Activated CD4-positive, alpha-beta T cell treated with anti-CD3 and anti-CD28 coated beads, Interleukin-2, Interleukin-6, amounts not matched to agents 100 ng/mL and 50 ng/mL, durations not matched to agents 16 hours and 8 hours (primary cell): ENCODE measurements at places on chromosomes 11 and 22.

DNA sequence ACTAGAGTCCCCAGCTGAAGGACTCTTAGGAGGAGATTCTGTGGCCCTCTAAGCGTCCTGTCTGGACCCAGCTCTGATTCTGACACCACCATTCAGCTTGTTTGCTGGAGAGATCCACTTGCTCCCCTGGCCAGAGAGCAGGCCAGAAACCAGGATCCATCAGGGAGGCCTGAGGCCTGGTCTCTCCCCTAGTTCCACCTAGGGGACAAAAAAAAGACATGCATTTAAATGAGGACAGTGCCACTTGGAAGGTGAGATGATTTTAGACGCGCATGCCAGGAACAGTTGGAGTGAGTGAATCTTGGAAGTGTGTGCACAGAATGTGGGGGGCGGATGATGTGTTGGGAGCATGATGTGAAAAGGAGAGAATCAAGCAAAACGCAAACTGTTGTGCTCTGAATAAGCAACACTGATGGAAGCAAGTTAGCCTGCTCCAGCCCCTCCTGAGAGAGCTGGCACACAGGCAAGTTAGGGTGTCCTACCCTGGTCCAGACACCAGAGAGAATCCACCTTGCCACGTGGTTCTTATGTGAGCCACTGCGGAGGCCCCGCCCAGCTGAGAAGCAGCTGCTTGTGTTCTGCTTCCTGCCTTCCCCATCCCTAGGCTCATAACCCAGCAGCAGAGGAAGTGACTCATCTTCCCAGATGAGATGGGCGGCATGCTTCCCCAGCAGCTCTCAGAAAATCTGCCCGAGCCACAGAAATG is 8.0 kb upstream of the SLCO2B1 start:
- peak; percentile 93 for DNase-seq

GRCh38 chr22:45845076-45845487 is 131.9 kb downstream of the WNT7B start:
- no peak for DNase-seq

GRCh38 chr22:26673486-26673885 is 16.1 kb downstream of the MIAT start:
- DNase-seq, result peak; percentile 72

DNA sequence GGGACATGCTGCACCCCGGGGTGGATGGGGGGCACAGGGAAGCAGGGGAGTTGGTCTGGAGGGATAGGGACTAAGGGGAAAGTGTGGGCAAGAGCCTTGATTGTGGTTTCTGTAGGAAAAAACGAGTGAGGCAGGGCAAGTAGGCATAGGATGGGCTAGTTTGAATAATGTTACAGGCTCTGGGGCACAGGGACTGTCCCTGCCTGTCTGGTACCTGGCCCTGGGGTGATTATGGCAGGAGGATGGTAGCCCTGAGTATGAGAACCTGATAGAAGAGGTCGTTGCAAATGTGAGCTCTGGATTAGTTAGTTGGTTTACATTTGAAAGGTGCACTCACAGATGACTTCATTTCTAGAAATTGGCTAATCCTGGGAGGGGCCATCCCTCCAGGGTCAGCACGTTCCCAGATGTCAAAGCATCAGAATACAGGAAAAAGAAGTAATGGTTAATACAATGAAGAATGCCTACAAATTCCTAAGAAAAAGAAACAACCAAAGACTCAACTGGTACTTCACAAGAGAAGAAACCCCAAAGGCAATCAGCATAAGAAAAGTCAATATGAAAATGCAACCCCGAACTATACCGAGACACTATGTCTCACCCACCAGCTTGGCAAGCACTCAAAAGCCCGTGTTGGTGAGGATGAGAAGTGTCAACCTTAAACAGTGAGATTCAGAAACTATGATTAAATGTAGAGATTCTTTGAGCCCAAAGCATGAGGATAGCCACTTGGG is 11.3 kb upstream of the SMIM38 start:
- no peak for DNase-seq

GRCh38 chr11:128507936-128508335 is 79.4 kb downstream of the ETS1 start:
- no peak for DNase-seq

- DNase-seq, result no peak
Observed at GRCh38 chr11:118042796-118043195, 34.1 kb upstream of the TMPRSS4 start.

- peak; percentile 52 for DNase-seq
Observed at GRCh38 chr11:5476186-5476819, 12.2 kb upstream of the OR52D1 start.

DNA sequence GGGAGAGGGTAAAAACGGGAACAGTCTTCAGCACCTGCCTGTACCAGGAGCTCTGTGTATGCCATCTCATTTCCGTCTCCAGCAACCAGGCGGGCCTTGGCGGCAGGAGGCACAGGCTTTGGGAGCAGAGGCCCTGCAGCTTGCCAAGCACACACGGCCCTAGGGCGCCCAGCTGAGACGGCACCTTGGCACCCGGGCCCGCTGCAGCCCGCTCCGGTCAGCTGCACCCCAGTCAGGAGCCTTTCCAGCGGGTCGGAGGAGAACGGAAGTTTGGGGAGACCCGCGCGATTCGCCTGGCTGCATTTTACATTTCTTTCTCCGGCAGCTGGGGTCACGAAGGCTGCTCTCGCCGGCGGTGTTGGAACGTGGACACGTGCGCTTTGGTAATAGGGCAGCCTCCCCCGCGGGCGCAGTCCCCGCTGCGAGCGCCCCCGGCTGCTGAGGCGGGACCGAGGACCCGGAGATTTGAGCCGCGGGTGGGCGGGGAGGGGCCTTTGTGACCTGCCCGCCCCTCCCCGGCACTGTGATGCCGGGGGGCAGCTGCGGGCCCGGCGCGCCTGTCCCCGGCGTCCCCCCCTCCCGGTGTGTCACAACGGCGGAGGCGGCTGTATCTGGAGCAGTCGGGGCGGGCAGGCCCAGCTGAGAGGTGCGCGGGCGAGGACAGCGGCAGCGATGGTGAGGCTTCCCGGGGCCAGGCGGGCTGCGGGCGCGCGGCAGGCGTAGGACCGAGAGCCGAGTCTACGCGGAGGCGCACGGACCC is at the start of gene TUBA8:
TUBA8 (plus strand) TSS at position 616 of the 760 bp plus-strand sequence; CDS start at position 673, 57 bp downstream.
- DNase-seq, result peak; percentile 19
